ENCODE measurements at places on chromosomes 7 and 10.

DNA sequence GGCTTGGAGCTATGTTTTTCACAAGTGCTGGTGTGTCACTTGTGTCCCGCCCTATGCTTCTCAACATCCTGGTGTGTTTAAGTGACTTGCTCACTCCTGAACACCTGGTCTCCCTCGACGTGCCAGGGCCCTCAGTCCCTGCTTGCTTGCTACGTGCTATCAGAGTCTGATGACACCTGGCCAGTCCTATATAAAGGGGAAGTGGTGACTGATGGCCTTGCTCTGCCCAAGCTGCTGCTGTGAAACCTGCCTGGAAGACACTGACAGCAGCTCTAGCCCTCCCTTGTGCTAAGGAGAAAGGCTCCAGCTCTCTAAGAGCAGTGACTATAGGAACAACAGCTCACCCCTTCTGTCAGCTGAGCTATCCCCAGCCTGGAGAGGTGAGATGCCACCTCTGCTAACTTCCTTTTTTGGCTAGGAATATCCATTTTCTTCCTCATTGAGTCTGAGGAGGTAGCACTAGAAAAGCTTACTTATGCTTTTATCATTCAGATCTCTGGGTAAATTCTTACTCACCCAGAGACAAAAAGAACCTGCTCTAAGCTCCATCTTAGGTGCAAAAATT is 77.2 kb upstream of the PLXNA4 start:
- DNase-seq = no peak

GRCh38 chr10:42977032-42977416 is 99.8 kb upstream of the RET start:
- DNase-seq = no peak

- DNase-seq = no peak
Measured at GRCh38 chr7:36881233-36881874, 157.1 kb upstream of the AOAH start.

DNA sequence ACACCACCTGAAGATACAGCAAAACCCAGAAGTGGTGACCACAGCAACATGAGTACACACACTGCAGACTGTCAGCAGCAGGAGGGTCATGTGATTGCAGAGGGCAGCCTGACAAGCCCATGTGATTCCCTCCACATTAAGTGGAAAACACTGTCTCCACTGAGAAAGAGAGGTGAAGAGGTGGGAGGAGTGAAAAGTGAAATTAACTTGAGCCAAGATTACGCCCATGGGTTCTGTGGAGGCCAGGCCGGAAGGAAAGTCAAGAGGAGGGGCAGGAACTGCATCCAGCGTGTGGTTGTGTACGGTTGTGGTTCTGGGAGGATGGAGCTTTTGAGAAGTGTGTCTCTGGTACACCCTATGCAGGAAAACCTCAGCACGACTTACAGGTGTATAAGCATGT is 138.5 kb downstream of the PLXNA4 start:
- no peak for DNase-seq

DNA sequence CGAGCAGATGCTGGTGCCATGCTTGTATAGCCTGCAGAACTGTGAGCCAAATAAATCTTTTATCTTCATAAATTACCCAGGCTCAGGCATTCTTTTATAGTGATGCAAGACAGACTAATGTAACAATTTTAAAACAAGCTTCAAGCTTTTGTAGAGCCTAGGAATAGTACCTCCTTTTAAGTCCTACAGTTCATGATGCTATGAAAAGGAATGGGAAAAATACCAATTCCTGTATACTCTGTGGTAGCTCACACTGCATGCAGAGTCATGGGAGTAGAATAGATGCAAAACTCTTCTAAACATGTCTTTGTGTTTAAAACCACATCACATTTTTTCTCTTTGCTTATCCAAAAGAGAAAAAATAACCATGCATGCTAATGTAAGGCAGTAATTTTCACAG is 66.6 kb upstream of the WNT16 start:
- no peak for DNase-seq

DNA sequence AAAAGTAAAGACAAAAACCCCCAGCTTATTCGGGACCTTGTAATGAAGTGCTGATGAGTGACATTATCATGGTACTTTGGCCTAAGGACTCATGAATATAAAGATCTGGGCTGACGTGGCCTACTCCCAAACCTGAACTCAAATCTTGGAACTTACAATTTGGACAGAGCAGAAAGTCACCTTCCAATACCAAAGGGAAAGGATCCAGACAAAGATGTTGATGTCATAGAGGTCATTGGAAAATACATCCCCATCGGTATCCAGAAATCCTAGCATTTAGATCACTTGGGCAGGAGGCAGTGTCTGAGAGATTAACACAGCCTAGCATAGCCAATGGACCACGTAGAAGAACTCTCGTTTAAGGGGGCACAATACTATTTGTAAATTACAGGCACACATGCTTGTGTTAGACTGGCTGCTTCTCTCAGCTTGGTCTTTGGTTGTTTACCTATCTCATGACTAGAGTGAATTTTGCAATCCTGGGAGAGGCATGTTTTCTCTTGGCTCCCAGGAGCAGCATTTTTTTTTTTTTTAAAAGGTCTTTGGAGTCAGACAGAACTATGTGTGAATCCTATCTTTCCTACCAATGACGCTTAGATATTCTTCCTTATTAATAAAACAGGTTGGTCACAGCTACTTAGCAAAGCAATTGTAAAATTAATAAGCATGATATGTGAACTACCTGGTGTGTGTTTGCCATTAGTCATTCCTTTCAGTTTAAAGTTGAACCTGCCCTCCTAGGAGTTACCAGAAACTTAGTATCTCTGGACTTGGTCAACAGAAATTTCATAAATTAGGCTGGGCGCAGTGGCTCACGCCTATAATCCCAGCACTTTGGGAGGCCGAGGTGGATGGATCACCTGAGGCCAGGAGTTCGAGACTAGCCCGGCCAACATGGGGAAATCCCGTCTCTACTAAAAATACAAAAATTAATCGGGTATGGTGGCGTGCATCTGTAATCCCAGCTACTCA is 27.8 kb upstream of the MRPS33 start:
- no peak for DNase-seq

GRCh38 chr7:84337429-84337828 is 142.8 kb upstream of the SEMA3A start:
- DNase-seq = no peak

GRCh38 chr7:24910551-24911212 is 69.3 kb downstream of the OSBPL3 start:
- DNase-seq = no peak

DNA sequence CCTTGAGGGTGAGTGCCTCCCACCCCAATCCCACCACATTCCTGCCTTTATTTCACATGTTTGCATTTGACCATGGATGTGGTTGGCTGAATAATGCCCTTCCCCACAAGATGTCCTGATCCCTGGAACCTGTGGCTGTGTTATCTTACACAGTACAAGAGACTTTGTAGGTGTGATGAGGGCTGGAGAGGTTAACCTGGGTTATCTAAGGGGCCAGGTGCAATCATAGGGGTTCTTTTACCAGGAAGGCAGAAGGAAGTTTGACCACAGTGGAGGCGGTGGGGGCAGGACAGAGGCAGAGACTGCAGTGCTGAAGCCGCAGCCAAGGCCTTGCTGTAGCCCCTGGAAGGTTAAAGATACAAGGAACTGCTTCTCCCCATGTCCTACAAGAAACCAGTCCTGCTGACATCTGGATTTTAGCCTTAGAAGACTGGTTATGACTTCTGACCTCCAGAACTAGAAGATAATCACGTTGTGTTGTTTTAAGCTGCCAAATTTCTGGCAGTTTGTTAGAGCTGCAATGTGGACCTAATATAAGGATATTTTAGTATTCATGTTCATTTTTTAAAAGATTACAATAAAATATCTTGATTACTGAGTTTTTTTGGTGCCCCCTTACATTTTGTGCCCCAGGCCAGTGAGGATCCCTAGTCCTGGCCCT is 136.6 kb downstream of the ARHGAP22 start:
- DNase-seq = no peak
